ENCODE measurements at places on chromosomes 6 and 20.

DNA sequence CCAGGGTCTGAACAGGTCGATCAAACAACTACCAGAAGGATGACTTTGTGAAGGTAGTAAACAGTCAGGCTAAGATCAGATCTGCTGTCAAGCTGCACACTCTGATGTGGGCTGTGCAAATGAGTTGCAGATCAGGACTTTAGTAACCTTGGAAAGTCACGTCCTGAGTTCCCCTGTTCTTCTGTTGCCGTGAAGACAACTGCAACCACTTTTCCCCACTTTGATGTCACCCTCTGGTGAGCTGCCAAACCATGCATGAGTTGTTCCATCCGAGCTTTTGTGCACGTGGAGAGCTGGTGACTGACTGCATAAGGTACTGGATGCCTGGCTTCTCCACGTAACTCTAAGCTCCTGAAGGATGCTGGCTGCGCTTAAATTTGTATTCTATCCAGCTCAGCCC is 111.0 kb downstream of the CD83 start:
- peak; percentile 25 for DNase-seq

DNA sequence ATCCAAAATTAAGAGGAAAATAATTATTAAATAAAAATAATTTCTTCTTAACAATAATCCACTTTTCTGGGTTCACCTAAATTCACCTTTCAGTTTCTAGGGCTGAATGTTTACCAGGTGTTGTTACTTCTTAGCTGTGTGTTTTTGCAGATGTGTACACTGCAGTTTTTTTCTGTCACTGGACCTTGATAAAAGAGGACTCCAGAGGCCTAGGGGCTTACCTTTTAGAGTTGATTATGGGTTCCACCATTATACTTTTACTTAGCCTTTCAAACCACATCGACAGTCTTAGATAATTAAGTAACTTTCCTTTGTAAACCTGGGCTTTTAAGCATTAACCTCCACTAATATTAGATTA is 766.5 kb downstream of the BCKDHB start:
- DNase-seq = no peak

DNA sequence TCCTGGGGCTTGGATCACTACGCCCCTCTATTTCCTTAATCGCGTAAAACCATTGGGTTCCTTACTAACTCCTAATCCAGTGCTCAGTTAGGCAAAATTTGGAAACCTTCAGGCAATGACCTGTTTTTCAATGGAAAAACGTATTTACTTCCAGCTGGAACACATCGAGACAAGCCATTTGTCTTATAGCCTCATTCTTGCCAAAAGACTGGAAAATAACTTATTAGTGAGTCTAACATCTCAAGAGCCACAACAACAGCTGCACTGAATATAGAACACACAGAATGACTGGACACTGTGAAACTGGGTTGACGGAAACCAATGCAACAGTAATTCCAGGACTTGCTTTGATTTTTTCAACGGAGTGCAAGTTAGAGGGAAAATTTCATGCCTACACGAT is 125.2 kb upstream of the MAP3K7 start:
- DNase-seq = no peak

DNA sequence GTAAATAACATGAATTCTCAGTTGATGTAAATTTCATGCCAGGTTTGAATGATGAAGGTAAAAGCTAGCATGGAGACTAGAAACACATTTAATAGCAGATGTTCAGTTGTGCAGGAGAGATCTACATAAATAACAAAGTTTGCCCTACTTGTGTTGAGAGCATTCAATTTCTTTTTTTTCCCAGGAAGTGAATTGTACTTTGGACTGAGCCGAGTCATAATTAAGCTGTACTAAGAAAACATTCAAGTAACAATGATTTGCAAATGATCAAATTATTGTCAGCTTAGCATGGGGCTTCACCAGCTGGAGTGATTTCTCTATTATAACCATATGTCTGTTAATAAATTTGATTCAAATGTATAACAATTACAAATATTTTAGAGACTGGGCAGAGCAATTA is 893.5 kb upstream of the MAP3K7 start:
- no peak for DNase-seq

GRCh38 chr6:42569102-42570028 is 5.5 kb downstream of the UBR2 start:
- DNase-seq = peak; percentile 29

GRCh38 chr6:90375681-90376439 is 79.2 kb upstream of the BACH2 start:
- DNase-seq = peak; percentile 39

- DNase-seq = peak; percentile 14
Observed at GRCh38 chr20:38727607-38728190, 3.4 kb downstream of the SLC32A1 start.

- DNase-seq = no peak
Observed at GRCh38 chr6:4806337-4806725, 30.1 kb downstream of the CDYL start.

DNA sequence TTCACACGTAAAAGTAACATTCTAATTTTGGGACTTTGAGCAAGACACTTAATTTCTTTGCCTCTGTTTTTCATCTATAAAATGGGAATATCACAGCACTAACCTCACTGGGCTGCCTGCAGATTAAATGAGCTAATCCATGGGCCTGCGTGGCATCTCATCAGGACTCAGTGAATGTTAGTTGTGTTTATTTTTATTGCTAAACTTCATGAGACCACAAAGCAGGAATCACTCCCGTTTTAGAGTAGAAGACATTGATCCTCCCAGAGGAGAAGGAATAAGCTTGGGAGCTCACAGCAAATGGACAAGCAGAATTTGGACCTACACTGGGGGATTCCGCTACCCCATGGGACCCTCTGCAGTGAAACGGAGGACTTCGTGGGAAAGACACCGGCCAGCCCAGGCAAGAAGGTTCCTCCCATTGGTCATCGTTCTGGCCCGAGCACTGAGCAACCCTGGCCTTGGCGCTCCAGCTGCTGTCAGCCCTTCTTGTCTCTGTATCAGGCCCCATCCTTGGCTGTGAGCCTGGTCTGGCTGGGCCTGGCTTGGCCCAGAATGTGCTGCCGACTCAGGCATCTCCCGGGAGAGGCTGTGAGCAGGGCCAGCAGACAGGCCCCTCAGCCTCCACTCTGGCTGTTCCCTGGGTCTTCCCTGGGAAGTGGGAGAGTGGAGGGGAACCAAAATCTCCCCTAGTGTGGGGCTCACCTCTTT is 79.8 kb downstream of the NFATC2 start:
- DNase-seq = peak; percentile 67

- DNase-seq = no peak
Observed at GRCh38 chr20:23083553-23084220, 2.4 kb downstream of the CD93 start.

GRCh38 chr6:139392794-139393193 is 18.3 kb upstream of the CITED2 start:
- DNase-seq = no peak

- DNase-seq = no peak
Observed at GRCh38 chr6:36815962-36816735, 23.1 kb downstream of the CPNE5 start.

Measured in AG08396 (cell line).